Left renal cortex interstitium (tissue), 4 donors: ENCODE measurements at places on chromosomes 7 and 10.

GRCh38 chr10:20215547-20216152 is 399.4 kb downstream of the PLXDC2 start:
- no peak for DNase-seq

DNA sequence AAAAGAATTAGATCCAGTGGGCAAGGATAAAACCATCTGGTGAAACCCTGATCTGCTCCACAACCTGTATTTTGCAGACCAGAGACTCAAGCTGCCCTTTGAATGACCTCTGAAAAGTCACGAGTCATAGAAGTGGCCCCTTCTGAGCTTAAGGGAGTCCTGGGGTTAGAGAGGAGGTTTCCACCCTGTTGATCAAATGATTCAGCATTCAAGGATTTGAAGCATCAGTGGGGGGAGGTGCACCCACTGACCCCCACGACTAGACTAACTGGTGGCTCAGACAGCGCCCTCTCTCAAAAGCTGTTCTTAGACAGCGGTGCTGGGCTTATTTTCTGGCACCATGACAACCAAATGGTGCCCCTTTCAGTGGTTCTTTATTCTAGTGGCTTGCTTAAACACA is 44.3 kb downstream of the PLCE1 start:
- DNase-seq = no peak

GRCh38 chr10:58282615-58283014 is 13.7 kb downstream of the CISD1 start:
- DNase-seq = no peak

DNA sequence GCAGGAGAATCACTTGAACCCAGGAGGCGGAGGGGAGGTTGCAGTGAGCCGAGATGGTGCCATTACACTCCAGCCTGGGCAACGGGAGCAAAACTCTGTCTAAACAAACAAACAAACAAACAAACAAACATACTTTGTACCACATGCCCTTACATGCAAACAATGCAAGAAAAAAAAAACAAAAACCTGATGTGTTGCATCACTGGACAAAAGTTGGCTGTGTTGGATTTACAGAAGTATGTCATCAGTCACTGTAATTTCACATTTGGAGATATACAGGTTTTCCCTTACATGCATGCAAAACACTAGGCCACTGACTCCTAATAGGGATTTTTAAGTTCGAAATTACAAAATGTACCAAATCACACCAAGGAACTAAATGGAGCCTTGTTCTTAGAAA is 138.5 kb downstream of the SRPK2 start:
- DNase-seq = no peak

DNA sequence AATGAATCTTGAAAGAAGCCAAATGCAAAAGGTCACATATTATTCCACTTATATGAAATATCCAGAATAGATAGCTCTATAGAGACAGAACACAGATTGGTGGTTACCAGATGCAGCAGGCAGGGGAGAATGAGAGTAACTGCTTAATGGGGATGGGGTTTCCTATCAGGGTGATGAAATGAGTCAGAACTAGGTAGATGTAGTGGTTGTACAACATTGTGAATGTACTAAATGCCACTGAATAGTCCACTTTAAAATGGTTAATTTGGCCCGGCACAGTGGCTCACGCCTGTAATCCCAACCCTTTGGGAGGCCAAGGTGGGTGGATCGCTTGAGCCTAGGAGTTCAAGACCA is 9.4 kb upstream of the SLC25A28 start:
- no peak for DNase-seq

DNA sequence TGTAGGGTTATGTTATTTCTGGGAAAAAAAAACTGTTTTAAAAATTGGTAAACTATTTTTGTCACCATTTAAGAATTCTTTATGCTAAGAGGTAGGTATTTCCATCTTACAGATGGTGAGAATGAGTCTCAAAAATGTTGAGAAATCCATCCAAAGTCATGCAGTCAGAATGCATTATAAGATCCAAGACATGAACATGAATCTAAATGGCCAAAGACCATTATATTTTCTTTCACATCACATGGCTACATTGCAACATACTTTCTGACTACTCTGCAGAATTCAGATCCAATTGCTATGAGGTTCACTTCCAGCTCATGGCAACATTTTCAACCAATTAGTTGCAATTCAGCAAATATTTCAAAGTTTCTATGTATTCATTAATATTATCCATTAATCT is 181.2 kb downstream of the TWIST1 start:
- DNase-seq = no peak

GRCh38 chr10:51445588-51445987 is 253.8 kb downstream of the CSTF2T start:
- no peak for DNase-seq

DNA sequence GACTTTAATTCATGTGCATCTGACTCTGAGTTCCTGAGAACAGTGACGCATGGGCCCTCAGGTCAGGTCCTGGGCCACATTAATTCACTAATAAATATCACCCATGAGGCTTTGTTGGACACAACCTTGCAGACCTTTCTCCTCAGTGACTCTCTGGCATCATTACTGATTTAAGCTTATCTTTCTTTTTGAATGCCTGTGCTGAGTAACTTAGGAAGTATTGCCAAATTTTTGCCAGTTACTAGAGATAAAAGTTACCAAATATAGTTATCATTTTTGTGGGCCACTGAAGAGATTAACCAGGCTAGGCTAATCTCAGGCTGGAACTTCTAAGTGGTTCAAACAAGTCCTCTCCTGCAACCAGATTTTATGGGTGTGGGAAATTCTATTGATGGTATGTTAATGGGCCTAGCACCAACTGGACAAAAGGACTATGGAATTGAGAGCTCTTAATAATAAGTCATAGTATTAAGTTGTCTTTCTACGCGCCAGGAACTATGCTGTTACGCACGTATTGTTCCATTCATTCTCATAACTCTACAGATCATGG is 28.8 kb upstream of the PRTFDC1 start:
- no peak for DNase-seq

DNA sequence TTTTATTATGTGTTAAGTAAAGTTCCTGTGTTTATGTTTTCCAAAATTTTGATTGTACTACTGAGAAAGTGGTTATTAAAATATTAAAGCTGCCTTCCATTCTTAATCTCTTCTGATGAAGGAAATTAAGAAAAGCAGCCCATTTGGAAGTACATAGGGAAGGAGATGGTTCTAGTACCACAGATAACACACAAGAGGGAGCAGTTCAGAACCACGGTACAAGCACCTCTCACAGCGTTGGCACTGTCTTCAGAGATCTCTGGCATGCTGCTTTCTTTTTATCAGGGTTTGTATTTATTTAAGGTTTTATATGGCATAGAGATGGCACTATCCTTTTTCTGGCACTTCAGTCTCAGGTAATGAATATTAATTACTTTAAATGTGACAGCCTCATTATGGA is 111.6 kb downstream of the PHTF2 start:
- DNase-seq = no peak

- DNase-seq = peak; percentile 50
Measured at GRCh38 chr10:53899463-53900160, 901.4 kb downstream of the PCDH15 start.

- DNase-seq = no peak
Measured at GRCh38 chr10:100021322-100021721, 11.6 kb upstream of the DNMBP start.

GRCh38 chr10:22323538-22324305 is 2.8 kb downstream of the BMI1 start:
- DNase-seq = no peak

- DNase-seq = no peak
Measured at GRCh38 chr10:1211844-1212570, 155.8 kb downstream of the WDR37 start.

- no peak for DNase-seq
Measured at GRCh38 chr10:118520116-118520742, 75.2 kb downstream of the PRLHR start.
